Activated CD8-positive, alpha-beta memory T cell treated with anti-CD3 and anti-CD28 coated beads, Interleukin-2, amount 50 U/mL, for 4 hours (primary cell): ENCODE measurements at places on chromosomes 7 and 10.

- no peak for DNase-seq
Observed at GRCh38 chr10:69846293-69846921, 44.7 kb downstream of the COL13A1 start.

GRCh38 chr7:5470167-5470532 lies 46.5 kb upstream of the TNRC18 start:
- no peak for DNase-seq

GRCh38 chr10:62175251-62175650 lies 93.4 kb downstream of the RTKN2 start:
- DNase-seq = no peak

DNA sequence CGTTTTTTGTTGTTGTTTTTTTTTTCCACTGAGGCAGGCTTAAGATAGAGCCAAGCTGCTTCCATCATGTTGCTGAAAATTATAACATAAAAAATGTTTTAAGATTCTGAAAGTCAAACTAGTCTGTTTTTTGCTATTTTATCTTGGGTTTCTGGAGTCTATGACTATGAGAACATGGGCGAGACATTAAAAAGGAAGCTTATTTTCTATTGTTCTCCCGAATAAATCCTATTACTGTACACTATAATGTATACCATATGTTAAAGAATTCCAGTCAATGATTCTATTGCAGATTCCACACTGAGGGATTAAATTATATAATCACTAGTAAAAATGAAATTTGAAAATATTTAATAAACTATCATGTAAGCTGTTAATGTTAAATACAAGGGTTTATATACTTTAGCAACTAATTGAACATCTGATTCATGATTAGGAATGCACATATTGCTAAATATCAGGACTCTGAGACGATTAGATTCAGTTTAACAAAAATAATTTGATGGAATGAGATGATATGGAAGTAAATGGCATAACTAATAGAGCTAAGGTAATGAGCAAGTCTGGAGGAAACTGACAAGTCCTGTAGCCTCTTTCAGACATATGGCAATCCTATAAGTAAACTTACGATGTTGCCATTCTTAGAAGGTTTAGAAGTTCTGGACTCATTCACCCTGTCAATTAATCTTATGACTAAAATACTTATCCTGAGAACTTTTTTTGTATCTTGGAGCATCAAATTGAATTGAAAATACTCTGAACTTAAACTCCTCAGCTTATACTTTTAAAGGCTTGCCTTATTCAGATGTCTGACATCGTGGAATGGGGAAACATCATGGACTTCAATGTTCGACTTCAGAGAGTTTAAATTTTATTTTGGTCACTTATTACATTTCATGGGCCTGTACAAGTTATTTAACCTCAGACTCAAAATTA lies 294.8 kb upstream of the DGKB start:
- no peak for DNase-seq

DNA sequence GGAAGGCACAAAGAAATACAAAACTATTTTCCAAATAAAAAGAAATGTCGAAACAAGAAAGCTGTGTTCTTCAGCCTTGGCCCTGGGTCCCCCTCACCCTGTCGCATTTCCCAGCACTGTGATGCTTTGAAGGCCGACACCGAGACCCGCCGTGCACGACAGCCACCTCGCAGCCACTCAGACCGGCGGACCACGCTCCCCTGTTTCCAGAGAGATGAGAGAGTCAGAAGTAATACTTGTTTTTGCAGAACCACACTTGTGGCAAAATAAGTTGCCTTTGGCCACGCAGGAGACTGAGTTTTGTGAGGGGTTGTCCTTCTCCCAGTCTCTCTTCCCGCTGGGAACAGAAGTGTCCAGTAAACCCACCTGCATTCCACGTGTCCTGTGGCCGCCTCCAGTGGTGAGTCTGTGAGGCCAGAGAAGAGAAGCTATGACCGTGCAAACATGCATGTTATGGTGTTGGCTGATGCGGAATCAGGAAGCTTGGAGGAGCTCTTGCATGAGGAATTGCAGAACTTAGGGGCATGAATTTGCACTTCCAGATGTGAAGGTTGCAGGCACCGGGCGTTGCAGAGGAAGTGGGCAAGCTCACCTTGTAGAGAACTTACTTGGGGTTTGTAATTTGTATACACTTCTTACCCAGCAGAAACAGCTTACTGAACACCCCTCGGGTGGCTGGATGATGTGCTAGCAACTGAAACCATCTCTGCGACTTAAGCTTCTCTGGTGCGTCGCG lies 194.5 kb downstream of the EBF3 start:
- DNase-seq = no peak

GRCh38 chr10:73816917-73817729 lies 5.7 kb upstream of the NDST2 start:
- no peak for DNase-seq

- DNase-seq = no peak
Observed at GRCh38 chr10:130560116-130560515, 423.9 kb downstream of the GLRX3 start.
